ENCODE measurements at places on chromosomes 7 and 10.
A peak's percentile ranks its signal among the peaks of the same experiment; 100 is the strongest.

DNA sequence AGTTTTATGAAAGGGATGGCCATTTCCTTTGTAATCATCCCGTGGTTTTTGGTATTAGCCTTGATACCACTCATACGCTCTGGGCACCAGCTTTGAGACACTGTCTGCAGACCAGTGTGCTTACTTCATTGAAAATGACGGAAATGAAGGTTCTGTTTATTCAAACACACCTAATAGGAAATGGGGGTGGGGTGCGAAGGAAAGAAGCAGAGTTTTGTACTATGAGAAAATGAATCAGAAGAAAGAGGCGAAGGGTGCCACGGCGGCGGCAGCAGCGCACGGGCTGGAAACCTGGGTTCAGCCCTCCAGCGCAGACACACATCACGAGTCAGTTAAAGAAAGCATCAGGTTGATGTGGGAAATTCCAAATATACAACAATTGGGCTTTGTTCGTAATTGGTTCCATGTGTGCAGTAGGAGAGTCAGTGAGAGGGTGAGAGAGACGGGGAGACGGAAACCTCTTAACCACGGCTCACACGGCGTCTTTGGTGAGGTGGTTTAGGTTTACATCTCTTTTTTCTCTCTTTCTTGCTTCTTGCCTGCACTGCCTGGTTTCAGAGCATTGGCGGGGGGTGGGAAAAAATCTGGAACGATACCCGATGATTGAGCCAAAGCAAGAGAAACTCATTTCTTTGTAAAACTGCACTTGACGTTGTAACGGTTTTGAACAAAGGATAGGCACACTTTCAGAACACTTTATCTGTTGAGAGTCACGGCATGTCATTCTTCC lies 321.2 kb downstream of the FRMD4A start:
- peak; percentile 60 for DNase-seq

GRCh38 chr7:64905547-64905946 lies 2.5 kb downstream of the ZNF273 start:
- no peak for DNase-seq

- DNase-seq = no peak
These were observed 66.2 kb downstream of the NAMPT start for GRCh38 chr7:106218546-106218945.

DNA sequence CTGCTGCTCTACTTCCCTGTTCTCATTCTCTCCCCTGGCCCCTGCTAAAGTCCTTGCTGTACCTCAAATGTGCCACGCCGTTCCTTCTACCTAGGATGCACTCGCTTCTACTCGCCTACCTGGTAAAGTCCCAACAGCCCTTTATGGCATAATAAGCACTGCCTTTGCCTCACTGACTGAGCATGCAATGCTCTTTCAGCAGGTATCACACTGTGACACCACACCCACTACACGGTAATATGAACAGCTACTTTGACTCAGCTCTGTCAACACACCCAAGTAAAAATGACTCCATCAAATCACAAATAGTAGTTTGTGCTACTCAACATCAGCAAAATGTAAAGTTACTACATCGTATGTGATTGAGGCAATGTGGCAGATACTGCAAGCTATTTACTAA lies 37.6 kb downstream of the FAM204A start:
- DNase-seq = no peak

DNA sequence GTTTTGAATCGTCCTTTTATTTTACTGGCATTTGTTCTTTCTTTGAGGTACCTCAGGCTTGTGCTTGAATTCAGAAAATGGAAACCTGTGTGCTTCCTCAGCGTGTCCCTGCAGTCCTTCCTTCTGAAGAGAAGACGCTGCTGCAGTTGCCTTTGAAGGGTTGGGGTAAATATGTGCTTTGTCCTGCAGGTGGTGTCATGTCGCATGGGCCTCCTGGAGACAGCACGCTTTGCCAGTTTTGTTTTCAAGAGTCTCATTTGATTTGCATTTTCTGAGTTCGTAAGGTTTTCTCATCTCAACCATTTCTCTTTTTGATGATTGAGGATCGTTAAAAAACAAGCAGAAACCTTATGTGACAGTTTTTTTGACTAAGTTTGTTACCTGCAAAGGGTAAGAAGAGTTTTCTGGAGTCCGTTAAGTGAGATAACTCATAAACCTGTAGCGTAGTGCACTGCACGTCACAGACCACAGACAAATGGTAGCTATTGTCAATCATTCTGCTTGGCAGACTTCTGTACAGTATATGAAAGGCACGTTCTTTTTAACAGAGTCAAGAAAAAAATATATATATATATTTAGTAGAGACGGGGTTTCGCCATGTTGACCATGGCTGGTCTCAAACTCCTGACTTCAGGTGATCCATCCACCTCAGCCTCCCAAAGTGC lies 57.0 kb downstream of the CDC123 start:
- DNase-seq = no peak

DNA sequence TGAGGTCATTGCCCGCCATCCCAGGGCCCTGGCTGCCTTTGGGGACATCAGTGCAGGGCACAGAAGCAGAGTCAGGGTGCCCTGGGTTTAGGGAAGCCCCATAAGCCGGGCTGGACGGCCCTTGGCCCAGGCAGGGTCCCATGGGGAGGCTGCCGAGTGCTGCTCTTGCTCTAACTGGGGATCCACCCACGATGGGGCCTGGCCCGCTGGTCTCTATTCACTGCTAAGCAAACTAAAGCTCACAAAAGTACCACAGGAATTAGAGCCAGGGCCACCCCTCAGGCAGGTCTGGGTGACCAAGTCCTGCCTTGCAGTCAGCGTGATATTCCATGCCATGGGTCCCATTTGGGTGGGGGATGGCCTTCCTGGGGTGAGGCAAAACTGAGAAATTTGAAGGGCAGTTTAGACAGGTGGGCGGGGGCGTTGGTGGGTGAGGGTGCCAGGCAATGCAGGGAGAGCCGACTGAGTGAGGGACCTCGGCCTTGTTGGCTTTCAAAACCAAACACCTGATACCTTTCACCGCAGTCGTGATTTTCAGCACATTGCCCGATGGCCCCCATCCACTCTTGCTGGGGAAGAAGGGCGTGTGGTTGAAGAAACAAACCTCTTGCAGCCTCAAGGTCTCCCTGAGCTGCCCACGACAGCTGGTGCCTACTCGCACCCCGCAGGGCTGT lies 92.8 kb upstream of the PPIF start:
- no peak for DNase-seq

- DNase-seq = no peak
These were observed 132.0 kb downstream of the RELN start for GRCh38 chr7:103857435-103857834.

- DNase-seq = no peak
These were observed 159.2 kb downstream of the PRKG1 start for GRCh38 chr10:51233337-51234100.

DNA sequence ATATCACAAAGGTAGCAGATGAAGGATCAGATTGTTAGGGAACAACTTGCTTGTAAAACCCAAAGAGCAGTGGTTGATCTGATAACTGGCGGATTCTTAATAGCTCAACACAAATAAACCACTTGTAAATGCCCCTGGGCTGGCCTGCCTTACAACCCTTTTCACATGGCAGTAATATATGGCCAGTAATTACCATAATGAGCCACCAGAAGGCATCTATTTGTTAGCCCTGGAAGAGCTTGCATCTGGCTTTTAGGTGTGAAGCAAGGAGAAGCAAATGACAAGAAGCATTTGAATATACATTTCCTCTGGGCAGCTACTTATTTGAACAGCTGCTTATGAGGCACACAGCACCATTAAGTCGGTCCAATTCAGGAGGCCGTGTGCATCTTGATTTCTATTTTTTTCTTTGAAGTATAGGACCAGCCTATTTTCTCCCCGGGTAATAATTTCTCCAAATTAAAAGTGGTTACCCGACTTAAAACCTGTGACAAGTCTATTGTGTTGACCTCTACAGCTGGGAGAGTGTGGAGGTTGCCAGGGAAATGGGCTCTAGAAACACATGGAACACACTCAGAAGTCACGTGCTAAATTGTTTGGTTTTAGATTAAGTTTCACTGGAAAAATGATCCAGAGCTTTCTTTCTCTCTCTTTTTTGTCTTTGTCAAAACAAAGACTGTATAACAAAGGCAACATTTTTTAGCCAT lies 113.4 kb downstream of the SEM1 start:
- no peak for DNase-seq

DNA sequence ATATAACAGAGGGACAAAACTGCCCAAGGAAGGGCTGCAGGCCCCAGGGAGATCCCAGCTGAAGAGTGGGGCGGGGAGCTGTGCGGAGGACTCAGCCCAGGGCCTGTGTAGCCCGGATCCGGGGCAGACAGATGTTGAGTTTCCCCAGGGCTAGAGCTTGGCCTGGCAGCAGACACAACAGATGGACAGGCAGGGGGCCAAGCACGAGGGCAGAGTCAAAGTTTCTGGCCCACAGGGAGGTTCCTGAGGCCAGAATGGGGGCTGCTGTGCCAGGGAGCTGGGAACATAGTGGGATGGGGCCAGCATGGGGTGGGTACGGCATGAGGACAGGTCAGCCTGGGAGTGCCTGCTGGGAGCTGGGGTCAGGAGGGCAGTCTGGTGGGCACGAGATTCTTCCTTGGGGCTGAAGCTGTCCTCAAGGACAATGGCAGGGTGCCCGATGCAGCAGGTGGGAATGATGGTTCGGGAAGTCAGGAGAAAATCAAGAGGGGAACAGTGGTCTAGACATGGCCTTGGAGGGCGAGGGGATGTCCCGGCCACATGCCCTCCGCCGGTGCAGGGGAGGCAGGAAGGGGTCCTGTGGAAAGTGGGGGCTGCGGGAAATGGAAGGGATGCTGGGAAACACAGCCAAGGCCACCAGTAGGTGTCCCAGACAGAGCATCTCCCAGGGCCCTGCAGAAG lies 519.1 kb upstream of the FOXK1 start:
- no peak for DNase-seq

- no peak for DNase-seq
These were observed 26.7 kb downstream of the ZNF277 start for GRCh38 chr7:112233048-112233697.

DNA sequence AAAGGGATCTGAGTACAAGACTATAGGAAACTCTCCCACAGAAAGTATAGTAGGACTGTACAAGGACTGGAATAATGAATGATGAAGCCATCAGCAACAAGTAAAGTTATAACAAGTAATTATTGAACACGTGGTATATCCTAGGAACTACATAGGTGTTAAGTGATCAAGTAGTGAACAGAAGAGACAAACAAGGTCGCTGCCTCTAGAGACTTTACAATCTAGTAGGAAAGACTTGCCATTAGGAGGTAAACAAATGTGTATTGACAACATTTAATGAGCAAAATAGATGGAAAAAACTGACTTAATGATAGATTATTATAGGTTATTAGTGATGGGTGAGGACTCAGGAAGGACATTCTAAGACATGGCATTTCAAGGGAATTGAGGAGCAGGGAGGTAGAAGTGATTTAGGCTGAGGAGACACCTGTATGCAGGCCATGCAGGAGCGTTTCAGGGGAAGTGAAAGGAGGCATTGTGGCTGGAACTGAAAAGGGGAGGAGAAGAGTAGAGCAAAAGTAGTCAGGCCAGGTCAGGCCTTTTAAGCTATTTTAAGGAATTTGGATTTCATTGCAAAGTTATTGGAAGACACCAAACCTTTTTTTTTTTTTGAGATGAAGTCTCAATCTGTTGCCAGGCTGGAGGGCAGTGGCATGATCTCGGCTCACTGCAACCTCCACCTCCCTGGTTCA lies 8.5 kb upstream of the GLCCI1 start:
- no peak for DNase-seq

GRCh38 chr7:124246262-124246863 lies 213.5 kb upstream of the TMEM229A start:
- DNase-seq = no peak

DNA sequence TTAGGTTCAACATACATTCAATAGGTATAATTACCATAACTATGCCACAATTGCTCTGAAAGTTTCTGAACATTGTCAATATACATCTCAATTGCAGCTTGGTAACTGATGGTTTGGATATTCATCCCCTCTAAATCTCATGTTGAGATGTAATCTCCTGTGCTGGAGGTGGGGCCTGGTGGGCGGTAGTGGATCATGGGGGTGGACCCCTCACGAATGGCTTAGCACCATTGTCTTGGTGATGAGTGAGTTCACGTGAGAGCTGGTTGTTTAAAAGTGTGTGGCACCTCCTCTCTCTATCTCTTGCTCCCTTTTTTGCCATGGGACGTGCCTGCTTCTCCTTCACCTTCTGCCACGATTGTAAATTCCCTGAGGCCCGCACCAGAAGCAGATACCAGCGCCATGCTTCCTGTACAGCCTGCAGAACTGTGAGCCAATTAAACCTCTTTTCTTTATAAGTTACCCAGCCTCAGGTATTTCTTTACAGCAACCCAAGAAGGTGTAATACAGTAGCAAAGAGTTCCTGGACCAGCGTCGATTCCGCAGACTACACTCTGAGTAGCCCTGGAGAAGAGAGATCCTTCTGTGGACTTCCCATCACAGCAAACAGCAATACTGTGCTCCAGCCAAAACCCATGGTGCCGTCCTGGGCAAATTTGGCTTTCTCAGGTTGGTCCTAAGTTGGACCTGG lies 83.8 kb upstream of the GRB10 start:
- DNase-seq = no peak

GRCh38 chr10:114395366-114396022 lies 8.8 kb downstream of the AFAP1L2 start:
- no peak for DNase-seq

GRCh38 chr7:16396766-16397500 lies 24.4 kb downstream of the CRPPA start:
- DNase-seq = no peak

GRCh38 chr10:1050145-1050544 lies 1.2 kb upstream of the IDI1 start:
- DNase-seq = peak; percentile 19
